ENCODE measurements at places on chromosomes 4 and X.

DNA sequence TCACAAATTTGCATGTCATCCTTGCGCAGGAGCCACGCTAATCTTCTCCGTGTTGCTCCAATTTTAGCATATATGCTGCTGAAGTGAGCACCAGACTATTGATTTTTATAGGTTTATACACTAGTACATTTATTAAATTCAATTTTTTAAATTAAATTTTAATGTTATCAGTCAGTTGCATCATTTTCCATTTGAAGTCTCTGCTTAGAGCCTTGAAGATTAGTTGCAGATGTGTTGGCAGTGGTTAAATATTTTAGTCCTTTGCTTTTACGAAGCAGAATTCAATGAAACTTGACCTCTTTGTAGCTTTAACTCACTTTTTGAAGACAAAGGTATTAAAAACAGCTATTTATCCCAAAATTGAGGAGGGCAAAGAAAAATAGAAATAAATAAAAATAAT is 16.5 kb downstream of the TRAPPC11 start:
- no peak for DNase-seq

GRCh38 chr4:161003418-161004057 is 1160.3 kb downstream of the FSTL5 start:
- no peak for DNase-seq

DNA sequence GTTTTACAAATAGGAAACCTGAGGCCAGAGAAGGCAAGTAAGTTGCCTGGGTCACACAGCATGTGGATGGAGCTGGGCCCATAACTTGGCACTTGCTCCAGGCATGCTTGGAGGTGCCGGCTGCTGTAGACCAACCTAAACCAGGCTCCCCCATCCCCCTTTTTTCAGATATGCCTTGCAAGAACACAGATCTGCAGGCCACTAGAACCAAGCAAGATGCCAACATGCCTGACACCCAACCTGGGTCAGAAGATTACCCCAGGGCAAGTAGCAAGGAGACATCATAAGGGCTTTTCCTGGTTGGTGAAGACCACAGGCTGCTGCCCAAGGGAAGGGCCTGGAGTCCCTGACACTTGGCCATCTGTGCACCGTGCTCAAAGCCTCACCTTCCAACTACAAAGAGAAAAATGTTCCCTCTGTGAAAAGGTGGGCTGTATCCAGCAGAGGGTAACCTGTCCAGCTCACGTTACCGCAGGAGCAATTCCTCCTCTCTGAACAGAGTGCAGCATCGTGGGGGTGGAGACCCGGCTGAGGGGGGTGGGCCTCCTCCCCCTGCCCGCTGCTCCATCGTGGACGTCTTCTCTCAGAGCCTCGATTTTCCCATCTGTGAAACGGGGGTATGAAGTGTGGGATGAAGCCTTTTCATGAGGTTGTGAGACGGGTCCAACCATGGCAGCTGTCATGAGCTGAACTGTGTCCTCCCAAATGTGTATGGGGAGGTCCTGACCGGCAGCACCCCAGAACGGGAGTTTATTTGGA is 23.0 kb downstream of the HMX1 start:
- DNase-seq: no peak

GRCh38 chr4:183831683-183832082 is 73.4 kb upstream of the STOX2 start:
- DNase-seq: no peak

GRCh38 chrX:9023293-9023692 is 10.6 kb downstream of the FAM9B start:
- DNase-seq: no peak

DNA sequence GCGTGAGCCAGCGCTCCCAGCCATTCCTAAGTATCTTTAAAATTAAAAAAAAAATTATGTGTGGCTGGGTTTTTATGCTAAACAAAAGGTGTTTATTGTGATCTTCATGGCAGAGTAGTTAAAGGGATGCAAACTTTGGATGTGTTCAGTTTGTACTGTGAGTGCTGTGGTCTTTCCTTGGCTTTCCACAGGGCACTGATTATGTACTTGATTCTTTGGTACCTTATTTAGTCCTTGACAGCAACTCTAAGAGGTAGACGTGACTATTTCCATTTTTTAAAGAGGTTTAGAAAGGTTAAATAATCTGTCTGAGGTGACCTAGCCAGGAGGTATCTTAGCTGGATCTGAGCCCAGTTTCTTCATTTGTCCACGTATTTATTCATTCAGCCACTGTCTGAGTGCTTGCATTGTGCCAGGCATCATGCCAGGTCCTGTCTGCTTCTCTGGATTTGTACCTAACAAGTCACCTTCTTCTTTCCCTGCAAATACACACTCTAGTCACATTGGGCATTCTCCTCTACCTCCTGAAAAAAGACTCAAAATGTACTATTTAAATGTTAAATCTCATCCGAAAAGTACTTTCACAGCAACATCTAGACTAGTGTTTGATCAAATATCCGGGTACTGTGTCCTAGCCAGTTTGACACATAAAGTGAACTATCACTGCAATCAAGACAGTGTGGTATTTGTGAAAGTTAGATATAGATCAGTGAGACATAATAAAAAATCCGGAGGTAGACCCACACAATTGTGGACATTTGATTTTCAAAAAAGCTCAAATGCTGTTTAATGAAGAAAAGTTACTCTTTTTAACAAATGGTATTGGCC is 31.5 kb downstream of the WWC2 start:
- no peak for DNase-seq

DNA sequence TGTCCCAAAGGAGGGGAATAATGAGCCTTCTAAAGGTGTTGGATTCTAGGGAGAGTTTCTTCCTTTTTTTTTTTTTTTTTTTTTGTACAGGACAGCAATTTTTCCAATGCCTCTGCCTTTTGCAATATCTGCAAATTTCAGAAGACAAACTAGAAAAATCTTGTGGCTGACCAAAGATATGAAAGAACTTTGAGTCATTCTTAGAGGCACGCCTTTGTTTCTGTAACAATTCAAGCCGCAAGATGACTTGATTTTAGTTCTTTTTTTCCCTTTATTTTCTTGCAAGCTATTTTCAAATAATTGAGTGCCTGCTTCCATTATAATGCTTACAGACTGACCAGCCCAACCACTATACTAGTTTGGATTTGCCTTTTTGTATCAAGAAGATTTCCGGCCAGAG is 47.6 kb upstream of the UXT start:
- DNase-seq: no peak

- no peak for DNase-seq
These were observed 36.0 kb upstream of the GABRA2 start for GRCh38 chr4:46425775-46426400.

DNA sequence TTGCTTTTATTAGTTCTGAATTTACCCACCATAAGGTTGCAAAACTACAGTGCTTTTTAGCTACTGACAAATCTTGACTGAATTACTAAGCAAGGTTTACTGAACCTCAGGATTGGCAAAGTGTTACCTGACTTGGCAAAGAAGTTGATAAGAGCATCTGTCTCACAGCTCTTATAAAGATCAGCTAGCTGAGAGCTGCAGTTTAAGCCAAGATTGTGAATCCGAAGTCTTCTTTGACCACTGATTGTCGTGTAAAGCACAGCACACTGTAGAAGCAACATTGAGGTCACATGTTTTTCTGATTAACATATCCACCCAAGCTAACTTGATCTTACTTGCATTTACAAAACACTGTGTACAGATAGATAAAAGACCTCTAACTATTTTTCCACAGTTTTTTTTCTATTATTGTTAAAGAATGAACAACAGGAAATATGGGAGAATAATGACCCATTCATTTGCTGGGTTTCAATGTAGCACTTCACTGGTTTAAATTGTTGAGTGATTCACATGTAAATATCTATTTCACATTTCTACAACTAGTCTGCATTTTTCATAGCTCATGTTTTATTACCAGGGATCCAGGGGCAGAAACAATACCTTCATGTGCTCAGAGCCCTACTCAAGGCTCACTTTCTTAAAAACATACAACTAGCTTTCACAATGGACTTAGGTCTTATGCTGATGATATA is 54.0 kb downstream of the METTL14 start:
- DNase-seq: no peak

- DNase-seq: no peak
These were observed 74.4 kb upstream of the RBMX start for GRCh38 chrX:136954930-136955329.

DNA sequence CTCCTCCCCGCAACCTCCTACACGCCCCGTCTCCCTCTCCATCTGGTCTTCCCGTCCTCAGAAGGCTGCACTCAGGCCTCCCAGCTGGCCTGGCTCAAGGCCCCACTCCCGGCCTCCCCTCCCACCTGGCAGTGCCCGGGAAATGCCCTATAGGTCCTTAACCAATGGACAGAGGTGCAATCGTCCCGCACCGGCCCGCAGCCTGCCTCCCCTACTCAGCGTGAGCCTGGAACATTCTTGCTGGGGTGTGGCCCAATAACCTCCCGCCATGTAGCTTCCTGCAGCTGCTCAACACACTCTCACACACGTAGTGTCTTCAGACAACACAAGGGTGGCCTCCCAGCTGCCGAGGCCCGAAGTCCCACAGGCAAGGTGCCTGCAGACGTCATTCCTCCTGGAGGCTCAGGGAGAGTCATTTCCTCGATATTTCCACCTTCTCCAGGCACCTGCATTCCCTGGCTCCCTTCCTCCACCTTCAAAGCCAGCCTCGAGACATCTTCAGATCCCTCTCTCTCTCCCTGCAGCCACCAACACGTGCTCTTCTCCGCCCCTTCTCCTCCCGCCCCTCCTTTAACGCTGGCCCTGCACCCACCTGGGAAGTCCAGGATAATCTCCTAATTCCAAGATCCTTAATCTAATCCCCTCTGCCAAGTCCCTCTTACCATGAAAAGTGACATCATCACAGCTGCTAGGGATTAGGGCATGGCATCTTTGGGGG is 56.2 kb downstream of the ADRA2C start:
- DNase-seq: no peak

DNA sequence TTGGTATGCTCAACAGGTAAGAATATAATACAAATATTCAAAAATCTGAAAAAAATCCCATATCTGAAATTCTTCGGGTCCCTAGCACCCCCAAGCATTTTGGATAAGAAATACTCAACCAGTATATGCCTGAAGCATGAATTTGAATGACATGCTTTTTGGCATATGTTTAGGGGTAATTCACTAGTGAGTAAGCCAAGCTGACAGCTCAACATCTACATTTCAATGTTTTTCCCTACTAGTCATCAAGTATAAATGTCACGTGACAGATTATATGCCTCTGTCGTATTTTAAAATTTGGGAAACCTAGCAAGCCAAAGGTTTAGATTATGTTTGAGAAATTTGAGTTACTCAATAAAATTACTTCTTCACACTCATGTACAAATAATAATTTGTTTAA is 125.1 kb downstream of the FGF16 start:
- DNase-seq: no peak

- no peak for DNase-seq
These were observed 115.0 kb upstream of the TBL1X start for GRCh38 chrX:9349572-9350494.

GRCh38 chrX:8288590-8288989 is 117.5 kb upstream of the VCX2 start:
- DNase-seq: no peak

DNA sequence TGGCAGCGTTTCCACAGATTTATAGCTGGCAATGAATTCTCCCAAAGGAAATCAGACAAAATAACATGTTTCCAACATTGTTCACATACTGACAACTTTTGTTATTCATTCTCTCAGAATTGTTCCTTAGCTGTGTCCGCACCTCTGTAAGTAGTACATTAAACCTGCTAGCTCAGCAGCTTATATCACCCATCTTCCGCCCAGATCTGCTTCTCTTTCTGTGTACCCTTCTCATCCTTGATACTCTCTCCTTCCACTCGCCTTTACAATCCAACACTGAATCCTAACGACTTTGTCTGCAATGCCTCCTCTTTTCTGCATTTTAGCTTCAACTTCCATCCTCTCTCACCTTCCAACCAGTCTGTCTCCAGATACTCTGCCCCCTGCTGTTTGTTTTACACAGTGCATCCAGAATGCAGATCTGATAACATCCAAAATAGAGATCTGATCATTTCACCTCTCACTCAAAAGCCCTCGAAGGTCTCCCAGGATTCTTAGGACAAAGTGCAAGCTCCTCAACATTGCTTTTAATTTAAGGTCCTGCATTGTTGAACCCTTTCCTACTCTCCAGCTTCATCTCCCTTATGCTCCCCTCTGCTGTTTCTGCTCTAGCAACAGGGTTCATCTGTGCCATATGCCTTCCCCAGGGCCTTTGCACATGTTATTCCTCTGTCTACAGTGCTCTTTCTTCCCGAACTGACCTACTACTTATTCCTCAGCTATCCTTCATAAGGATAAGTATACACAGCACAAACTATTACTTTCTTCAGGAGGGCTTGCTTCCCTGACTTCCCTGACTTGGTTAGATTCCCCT is 67.3 kb upstream of the VBP1 start:
- DNase-seq: peak; percentile 31

- DNase-seq: no peak
These were observed 79.6 kb downstream of the SMIM20 start for GRCh38 chr4:25993395-25994185.

- no peak for DNase-seq
These were observed 77.3 kb upstream of the LIMCH1 start for GRCh38 chr4:41460641-41461040.

- no peak for DNase-seq
These were observed 61.0 kb downstream of the HPRT1 start for GRCh38 chrX:134520860-134521390.

DNA sequence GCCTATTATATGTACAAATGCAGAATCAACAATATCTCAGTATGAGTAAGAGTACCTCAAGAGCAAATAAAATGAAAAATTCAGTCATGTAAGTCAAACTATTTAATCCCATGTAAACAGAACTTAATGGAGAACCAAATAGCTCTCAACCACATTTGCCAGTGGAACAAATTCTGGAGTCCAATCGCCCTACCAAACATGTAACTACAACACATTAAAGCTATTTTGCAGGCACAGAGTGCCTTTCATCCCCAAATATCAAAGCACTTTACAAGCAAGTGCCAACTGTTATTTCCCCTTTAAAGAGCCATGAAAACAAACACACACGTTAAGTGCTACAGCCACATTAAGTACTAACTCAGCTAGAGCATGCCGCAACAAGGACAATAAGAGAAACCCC is 51.3 kb downstream of the PCDH19 start:
- no peak for DNase-seq

Measured in activated CD4-positive, alpha-beta T cell treated with anti-CD3 and anti-CD28 coated beads for 4 hours (primary cell).